ENCODE measurements at places on chromosomes 1 and 21.

DNA sequence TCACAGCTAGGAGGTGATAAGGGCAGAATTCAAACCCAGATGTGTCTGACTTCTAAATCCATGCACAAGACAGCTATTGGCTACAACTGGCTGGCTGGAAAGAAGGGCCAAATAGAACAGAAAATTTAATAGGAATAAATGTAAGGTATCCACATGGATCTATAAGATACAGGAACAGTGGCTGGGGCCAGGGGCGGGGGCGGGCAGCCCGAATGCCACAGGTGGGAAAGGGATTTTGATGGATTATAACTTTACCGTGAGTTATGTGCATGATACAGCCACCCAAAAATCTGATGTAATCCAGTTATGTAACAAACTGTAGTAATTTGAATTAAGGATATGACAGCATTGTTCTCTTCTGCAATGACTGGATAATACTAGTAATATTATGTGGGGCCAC lies 87.0 kb upstream of the COA6 start:
- no peak for DNase-seq

DNA sequence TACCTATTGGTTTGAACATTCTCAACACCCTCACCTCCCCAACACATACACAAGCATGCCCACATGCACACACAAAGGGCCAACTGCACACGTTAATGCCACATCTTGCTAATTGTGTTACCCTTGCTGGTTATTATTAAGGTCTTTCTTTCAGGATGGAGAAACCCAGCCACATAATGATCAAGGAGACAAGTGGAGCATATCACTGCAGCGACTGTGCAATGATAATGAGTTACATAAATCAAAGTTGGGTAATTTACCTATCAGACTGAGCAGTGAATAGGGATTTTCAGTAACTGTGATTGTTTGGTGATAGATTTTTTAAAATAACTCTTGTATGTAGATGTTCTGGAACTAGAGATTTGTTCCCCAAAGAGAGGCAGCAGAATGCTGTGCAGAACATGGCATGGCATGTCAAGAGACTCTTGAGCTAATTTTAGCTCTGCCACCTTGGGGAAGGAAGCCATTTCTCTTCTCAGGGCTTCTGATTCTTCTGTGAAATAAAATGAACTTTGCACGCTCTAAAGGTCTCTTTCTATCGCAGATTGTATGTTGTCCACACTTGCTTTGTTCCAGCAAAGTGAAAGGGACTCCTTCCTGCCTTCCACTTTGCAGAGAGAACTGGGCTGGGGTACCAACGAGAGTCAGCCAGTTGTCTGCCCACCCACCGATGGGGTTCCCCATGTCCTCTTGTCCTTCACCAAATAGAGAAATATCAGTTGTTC lies 126.0 kb upstream of the CAMK1G start:
- DNase-seq: no peak

DNA sequence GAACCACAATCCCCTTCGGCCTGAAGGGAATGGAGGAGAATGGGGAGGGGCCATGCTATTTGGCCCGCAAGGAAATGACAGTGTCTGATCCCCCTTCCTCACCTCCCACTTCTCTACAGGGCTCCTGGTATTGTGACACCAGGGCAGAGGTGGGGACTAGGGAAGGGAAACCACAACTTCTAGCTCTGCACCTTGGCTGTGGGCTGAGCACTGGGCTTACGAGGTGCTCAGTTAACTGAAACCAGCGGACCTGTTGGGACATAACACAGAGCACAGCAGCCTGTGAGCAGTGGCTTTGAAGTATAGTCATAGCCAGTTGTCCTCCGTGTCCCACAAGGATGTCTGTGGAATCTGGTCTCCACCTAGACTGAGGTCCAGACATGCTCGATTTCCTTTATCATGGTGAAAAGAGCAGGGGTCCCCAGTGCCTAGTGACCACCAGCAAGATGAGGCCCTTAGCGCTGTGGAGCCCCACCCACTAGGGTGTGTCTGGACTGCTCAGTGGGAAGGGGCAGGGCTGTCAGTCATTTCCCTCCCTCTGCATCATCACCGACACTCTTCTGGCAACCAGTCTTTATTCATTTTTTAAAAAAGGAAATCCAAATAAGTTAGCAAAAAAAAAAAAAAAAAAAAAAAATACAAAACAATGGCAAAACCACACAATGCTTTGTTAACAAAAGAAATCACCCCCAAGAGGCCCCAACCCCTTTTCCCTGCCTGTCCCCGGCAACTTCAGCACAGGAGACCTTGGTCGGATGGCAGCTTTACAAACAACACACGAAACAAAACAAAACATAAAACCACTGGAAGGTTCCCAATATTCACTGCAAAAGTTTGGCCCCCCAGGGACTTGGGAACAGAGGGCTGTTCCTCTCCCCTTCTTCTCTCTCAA lies 3.0 kb downstream of the MYOG start:
- DNase-seq: no peak

- DNase-seq: no peak
Observed at GRCh38 chr1:33314416-33314815, 6.5 kb downstream of the A3GALT2 start.

- DNase-seq: peak; percentile 31
Observed at GRCh38 chr1:119635811-119636390, 12.2 kb downstream of the ZNF697 start.

GRCh38 chr1:218345673-218346390 lies 696 bp downstream of the TGFB2 start:
- peak; percentile 89 for DNase-seq
